ENCODE measurements at places on chromosomes 13 and 19.

DNA sequence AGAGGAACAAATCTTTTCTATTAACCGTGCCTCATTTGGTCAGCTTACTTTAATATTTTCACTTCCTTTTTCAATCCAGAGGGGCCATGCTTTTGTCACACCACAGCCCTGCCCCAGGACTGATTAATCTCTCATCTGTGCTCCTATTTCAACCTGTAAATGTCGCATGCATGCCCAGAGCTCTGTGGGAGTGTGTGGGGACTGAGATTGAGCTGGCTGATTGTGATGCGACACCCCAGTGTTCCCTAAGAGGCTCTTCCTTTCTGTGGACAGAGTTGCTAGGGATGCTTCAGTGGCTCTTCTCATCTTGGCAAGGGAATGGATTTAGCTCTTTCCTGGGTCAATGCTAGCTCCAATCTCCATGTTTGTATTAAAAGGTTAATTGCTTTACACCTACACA is 249.6 kb downstream of the TDRD3 start:
- no peak for DNase-seq

- no peak for DNase-seq
Observed at GRCh38 chr13:48578516-48579164, 45.8 kb upstream of the RCBTB2 start.

GRCh38 chr13:42384265-42384664 is 112.3 kb downstream of the AKAP11 start:
- DNase-seq, result no peak

DNA sequence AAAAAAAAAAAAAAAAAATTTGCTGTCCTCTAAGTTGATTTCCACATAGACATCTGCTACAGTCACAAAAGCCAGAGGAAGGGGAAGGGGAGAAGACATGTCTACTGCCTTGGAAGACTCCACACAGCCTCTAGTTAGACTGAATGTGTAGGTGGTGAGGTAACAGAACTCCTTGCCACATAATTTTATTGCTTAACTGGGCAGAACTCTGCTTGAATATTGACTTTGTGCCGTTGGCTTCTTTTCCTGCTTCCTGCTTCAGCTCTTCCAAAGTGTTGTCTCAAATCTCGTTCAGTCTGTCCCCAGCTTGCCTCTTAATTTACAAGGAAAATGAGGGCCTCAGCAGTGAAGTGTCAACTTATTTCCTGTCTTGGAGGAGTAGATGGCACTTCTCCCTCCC is 37.1 kb downstream of the ESD start:
- DNase-seq, result no peak

- DNase-seq, result no peak
Observed at GRCh38 chr19:2294687-2295335, 12.8 kb upstream of the PEAK3 start.

DNA sequence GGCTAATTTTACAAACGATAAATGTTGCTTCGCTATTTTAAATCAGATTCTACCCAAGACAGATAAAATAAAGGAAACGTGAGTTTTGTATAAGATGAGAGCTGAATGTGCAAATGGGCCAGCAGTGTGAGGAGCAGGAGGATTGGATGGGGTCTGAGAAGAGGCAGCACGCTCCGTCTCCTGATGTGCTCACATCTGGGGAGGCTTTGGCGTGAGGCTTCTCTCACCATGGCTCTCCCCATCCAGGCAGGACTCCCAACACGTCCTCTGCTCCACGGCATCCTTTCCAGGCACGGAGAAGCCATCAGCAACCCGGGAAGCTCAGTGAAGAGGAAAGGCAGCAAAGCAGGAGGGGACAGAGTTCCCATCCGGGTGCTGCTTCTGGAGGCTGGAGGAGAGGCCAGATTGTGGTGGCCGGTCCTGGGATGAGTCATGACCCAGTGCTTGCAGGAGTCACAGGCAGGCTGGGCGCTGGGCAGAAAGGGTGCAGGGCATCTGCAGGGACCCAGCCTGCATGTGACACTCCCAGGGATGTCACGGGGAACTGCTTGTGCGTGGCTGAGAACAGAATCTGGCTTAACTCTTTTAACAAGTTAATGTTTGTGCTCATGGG is 47.5 kb downstream of the ZNF536 start:
- DNase-seq, result no peak

DNA sequence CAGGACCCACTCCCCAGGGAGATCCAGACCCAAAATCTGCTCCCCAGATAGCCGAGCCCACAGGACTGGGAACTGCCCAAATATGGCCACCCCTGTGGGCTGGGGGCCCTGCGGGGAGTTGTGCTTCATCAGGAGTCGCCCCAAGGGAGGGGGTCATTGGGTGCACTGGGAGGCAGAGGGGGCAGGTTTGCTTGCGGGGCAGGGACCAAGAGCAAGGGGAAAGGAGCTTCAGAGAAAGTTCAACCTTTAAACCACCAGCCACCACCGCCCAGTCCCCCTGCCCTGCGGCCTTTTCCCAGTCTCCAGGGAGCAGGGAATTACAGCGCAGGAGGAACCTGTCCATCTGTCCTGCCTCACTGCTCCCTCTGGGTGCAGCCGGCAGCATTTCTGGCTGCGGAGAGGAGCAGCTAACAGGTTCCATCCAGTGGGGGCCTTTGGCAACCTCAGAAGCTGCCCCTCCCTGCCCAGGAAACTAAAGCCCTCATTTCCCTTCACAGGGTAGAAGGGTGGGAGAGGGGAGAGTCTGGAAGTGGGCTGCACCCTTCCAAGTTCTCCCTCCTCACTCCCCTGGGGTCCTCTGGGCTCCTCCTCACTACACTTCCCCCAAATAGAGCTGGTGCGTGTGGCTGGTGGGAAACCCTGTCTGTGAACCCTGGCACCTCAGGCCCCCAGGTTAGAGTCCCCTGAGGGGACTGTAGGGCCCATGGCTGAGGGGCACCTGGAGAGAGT is 13.8 kb upstream of the ASF1B start:
- DNase-seq, result no peak

- no peak for DNase-seq
Observed at GRCh38 chr13:29487466-29488454, 107.7 kb downstream of the SLC7A1 start.

GRCh38 chr13:38419312-38419873 is 69.7 kb downstream of the UFM1 start:
- no peak for DNase-seq
